ENCODE measurements at places on chromosomes 2 and 18.

DNA sequence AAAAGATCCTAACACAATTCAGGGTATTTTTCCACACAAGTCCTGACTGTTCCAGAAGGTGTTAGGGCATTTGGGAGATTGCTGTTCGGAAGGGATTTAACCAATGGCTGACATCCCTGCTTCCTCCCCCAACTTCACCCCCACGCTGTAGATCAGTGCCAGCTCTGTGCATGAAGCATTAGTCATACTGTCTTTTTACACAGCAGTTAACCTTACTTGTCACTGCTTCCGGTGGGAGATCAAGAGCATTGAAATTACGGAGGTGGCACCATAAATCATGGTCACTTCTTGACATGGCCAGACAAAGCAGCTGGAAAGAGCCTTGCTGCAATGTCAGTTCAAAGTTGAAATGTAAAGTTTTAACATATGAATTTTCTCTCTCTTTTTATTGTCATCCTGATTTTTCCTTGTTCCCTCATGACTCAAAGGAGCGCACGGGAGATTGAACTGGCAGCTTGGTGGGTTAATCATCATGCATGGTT, 70.2 kb downstream of the HRH4 start:
- no peak for DNase-seq

GRCh38 chr2:149068996-149069888, 30.7 kb downstream of the LYPD6B start:
- DNase-seq, result no peak

- no peak for DNase-seq
Measured at GRCh38 chr2:150971910-150972309, 289.8 kb downstream of the RBM43 start.

GRCh38 chr2:128153786-128154185, 62.8 kb downstream of the UGGT1 start:
- no peak for DNase-seq

DNA sequence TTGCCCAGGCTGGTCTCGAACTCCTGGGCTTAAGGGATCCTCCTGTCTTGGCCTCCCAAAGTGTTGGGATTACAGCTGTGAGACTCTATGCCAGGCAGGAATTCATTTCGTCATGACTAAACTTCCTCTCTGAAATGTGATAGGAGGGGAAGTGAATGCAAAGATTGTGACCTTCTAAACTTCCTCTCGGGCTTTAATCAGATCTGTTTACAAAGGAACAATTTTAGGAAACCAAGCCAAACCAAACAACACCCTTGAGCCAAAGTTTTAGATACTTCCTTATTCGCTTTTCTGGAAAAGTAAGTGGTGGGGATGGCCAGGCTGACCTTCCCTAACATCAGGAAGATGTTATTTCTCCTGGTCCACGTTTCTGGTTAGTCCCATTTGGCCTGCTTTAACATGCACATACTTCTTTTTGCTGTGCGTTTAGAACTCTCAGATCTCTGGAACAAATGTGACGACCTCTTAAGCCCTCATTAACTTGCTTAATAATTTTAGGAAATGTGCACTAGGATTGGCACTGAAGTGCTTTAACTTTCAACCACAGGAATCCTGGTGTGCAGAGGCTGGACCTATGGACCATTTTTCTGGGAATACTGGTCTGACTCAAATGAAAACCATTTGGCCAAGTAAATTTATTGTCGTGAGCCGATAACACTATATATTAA, 33.2 kb upstream of the YES1 start:
- no peak for DNase-seq

DNA sequence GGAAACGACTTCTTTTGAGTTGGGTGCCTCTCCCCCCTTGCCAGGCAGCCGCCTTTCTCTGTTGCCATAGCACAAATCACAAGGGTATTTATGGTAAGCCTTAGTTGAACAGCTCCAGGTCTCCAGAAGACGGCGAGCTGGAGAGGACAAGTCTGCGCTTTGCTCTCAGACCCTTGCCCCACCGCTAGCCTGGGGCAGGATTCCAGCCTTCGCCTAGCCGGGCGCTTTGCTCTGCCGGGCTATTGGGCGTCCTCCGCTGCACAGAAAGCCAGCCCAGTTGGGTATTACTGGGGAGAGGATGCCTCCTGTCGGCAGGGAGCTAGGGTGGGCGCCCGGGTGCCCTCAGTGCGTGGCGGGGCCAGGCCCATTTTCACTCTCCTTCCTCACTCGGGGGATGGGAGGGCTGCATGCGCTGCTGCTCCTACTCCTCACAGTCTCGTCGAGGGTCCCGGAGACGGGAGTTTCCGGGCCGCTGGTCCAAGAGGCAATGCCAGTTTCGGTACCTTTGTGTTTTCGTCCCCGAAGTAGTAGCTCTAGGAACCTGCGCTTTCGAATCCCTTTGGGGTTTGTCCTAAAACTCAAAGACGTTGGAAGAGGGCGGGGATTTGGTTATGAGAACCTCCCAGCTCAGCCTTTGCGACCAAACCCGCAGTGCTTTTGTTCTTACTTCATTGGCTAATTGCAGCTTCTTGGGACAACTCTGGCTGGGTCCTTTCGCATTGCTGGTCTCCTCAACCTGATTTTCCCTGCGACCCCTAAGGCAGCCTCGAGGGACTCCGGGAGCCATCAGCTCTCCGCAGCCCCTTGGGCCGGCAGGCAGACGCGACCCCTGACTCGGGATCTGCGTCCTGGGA, 3.6 kb upstream of the DLX2 start:
- peak; percentile 22 for DNase-seq

DNA sequence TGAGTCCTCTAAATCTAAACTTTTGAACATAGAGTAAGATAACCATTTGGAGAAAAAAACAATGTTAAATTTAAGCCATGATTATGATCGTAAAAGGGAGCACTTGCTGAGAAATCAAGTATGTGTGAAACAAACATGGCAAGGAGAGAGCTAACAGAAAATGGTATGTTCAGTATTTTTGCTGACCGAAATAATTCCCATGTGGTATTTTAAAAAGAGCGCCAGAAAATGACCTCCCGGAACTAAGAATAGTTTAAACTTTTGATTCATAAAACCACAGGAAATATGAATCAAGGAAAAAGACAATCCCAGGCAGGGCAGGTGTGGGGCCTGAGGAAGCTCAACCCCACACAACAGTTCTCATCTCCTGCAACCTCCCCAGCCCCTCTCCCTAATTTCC, 74.2 kb downstream of the DOCK10 start:
- no peak for DNase-seq

- no peak for DNase-seq
Measured at GRCh38 chr2:160696087-160696452, 202.5 kb upstream of the RBMS1 start.

GRCh38 chr18:63783394-63783793, 8.2 kb downstream of the SERPINB7 start:
- no peak for DNase-seq

- DNase-seq, result no peak
Measured at GRCh38 chr2:126902152-126902835, 3.6 kb downstream of the TEX51 start.

- no peak for DNase-seq
Measured at GRCh38 chr2:148540022-148540421, 104.5 kb upstream of the EPC2 start.

- no peak for DNase-seq
Measured at GRCh38 chr2:167749016-167749415, 498.4 kb downstream of the STK39 start.

- peak; percentile 24 for DNase-seq
Measured at GRCh38 chr18:22846088-22846683, 86.9 kb upstream of the RBBP8 start.

- peak; percentile 47 for DNase-seq
Measured at GRCh38 chr18:2906704-2907549, 60.1 kb downstream of the EMILIN2 start.

- no peak for DNase-seq
Measured at GRCh38 chr18:46732201-46732600, 24.7 kb downstream of the ST8SIA5 start.

DNA sequence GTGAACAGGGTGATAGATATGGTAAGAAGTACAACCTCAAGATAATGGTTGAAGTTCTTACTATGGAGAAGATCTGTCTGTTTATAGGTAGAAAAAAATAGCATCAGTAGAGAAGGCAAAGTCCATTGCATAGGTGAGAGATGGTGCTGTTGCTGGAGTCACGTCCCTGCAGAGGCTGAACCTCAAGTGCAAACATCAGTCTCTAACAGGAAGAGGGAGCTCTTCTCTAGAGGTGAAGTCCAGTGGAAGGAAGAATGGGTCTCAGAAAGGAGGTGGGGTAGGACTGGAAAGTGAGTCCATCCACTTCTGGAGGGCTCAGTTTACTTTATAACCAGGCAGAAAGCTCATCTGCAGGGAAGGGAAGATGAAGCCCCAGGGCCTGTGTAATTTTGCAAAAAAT, 337.7 kb downstream of the MEIS1 start:
- no peak for DNase-seq

DNA sequence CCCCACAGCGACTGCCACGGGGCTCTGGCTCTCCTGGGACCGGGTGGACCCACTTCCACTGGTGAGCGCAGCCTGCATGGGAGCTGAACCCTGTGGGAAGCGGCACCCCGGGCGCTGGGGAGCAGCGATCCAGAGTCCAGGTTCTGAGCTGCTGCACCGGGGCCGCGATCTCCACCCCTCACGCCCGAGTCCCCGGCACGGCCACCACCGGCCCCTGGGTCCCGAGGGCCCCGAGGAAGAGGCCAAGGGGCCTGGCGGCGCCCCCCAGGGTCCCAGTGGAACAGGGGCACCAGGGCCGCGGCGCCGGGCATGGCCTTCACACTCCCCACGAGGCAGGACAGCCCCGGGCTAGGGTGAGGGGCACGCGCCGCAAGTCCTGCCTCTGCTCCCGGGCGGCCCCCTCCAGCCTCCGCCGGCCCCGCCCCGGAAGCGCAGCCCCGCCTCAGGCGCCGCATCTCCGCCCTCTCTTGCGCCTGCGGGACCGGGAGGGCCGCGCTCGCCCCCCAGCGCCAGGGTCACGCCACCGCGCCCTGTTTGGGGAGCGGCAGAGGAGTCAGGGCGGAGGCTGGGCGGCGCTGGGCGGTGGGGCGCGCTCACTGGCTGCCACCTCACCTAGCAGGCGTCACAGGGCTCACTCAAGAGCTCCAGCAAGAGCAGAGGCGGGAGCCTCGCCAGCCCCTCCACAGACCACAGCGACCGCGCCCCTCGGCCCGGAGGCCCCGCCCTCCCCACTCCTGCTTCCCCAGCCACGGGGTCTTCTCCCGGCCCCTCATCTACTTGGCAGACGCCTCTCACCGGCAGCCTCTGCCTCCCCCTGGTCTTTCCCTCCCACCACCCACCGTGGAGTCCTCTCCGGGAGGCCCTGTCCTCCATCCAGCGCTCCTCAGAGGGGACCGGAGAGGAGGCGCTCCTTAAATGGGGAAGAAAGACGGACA, 26.8 kb downstream of the THAP4 start:
- DNase-seq, result peak; percentile 78

GRCh38 chr2:21195326-21195725, 71.6 kb downstream of the TDRD15 start:
- no peak for DNase-seq

DNA sequence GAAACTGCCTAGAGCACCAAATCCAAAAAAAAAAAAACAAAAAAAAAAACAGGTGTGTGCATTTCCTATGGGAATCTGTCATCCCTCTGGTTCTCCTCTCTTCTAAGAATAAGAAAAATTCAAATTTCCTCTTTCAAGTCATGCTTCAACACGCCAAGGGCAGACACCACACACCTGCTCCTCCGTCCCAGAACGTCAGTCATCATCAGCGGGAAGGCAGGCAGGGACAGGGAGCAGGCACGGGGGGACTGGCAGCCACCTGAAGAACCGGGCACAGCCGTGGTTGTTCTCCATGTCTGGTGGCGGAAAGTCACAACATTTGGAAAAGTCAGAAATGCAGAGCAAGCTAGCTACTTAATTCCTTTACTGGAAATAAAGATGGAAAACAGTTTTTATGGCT, 214.8 kb downstream of the IKZF2 start:
- DNase-seq, result no peak

DNA sequence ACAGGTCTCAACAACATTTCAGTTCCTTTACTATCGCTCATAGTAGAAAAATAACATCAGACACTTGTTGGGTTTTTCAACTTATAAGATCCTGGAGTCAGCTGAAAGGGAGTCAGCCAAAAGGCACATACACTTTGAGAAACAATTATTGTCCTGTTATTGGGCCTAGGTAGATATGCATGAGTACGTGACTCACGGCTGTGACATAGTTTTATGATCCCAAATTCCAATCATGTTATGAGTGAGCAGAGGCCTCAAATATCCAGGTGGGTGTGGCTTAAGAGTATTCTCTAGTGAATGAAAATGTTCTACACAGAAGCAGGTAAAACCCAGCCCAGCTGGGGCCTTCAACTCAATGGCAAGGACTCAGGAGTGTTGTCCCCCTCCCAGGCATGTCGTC, 27.2 kb downstream of the SERPINB8 start:
- no peak for DNase-seq

GRCh38 chr2:9673914-9674481, 43.2 kb upstream of the YWHAQ start:
- DNase-seq, result no peak

- no peak for DNase-seq
Measured at GRCh38 chr2:28247734-28248133, 144.9 kb upstream of the FOSL2 start.

DNA sequence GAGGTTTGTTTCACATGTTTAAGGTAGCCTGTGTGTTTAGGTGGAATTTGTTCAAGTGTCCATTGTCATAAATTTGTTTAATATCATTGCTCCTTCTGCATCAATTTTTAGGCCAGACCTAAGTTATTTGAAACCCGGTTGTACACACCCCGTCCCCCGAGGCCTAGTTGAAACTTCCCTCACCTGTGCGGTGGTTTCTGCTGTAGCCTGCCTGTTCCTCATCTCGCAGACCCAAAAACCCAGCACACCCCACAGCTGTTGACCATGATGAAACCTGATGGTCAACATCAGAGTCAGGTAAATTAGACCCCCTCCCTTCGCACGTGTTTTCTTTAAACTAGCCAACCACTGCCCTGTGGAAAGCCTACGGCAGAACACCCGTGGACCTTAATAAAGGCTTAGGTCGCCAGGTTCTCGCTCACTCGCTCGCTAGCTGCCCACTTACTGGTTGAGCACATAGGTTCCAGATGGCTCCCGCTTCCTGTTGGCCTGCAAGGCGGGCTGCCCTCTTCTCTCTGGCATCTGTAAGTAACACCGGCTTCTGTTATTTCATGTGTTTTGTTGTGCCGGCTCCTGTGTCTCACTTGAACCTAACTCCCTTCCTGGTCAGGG, 64.4 kb downstream of the EML6 start:
- no peak for DNase-seq

GRCh38 chr18:21404426-21404825, 162.4 kb downstream of the GREB1L start:
- no peak for DNase-seq

GRCh38 chr18:79575891-79576685, 103.5 kb upstream of the CTDP1 start:
- DNase-seq, result no peak

- DNase-seq, result peak; percentile 65
Measured at GRCh38 chr2:8004250-8004681, 677.6 kb upstream of the ID2 start.

- DNase-seq, result no peak
Measured at GRCh38 chr2:227186751-227187150, 22.3 kb downstream of the COL4A3 start.

- no peak for DNase-seq
Measured at GRCh38 chr18:38539856-38540255, 974.3 kb upstream of the CELF4 start.

- no peak for DNase-seq
Measured at GRCh38 chr2:39682066-39682692, 16.5 kb downstream of the TMEM178A start.
